ENCODE measurements at places on chromosomes 11 and 22. TPM values are rescaled to one million over a fixed set of nuclear protein-coding genes. Genes with fewer than 3 reads are reported as not detected.

Gene STK33
- total RNA-seq, result 1.1 TPM

Gene ATP6V1E1
- total RNA-seq, result 72.3 TPM

Gene MRGPRX4
- not detected for total RNA-seq

Gene KRTAP5-10
- not detected for total RNA-seq

Measured in fibroblast of the aortic adventitia (primary cell).